Posterior cingulate gyrus (tissue), 11 donors: ENCODE measurements at places on chromosomes 16 and 17.

- no peak for DNase-seq
These were observed 29.9 kb upstream of the TOM1L1 start for GRCh38 chr17:54870671-54871175.

GRCh38 chr16:19912455-19913339, 28.0 kb upstream of the GPRC5B start:
- no peak for DNase-seq

DNA sequence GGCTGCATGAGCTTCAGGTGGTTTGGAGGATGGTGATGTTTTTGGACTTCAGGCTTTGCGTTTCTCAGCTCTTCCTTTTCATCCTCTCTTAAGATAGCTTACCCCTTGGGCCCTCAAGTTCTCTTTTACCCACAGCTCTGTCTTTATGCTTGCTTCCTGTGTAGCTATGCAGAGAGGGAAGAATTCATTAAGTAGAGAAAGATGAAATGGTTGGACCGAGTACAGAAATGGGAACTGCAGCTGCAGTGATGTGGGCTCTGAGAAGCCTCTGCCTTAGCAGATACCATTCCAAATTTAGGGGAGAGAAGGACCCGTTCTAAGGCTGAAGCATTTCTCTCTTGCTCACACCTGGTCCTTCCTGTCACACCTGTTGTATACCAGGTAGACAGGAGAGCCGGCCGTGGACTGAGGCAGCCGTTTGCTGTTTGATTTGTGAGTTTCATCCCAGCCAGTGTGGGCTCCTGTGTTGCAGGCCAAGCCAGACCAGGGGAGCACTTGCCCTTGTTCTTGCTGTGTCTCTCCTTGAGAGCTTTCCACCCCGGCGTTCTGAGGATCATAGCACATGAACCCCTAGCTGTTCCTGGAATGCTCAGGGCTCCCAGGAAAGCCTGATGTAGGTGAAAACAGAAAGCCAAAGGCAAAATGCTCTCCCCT, 392.7 kb downstream of the CPPED1 start:
- no peak for DNase-seq

- no peak for DNase-seq
These were observed 49.7 kb downstream of the AHSP start for GRCh38 chr16:31577411-31577810.

GRCh38 chr16:72262711-72263110, 90.8 kb upstream of the PMFBP1 start:
- no peak for DNase-seq

GRCh38 chr16:57424583-57424982, 20.0 kb downstream of the CCL17 start:
- no peak for DNase-seq
